NCI-H1105 (cell line): ENCODE measurements at places on chromosomes 7 and 10.
A peak's percentile ranks its signal among the peaks of the same experiment; 100 is the strongest.

GRCh38 chr10:76041551-76041950 lies 610.1 kb downstream of the LRMDA start:
- no peak for DNase-seq

DNA sequence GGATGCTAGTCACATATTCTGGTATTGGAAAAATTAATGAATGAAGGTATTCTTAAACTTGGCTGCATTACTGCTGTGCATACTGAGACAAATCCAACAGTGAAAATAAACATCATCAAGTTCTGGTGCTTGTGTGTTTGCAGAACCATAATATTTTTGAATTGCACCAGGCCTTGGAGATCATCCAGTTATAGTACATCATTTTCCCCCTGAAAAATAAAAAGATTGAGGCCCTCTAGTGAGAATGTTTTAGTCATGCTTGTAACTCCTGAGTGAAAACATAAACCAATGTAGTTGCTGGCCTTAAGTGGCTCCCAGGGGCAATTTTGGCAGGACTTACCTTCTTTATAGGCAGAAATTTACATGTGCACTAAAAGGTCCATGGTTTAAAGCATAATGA lies 218.8 kb upstream of the TMEM229A start:
- DNase-seq, result no peak

DNA sequence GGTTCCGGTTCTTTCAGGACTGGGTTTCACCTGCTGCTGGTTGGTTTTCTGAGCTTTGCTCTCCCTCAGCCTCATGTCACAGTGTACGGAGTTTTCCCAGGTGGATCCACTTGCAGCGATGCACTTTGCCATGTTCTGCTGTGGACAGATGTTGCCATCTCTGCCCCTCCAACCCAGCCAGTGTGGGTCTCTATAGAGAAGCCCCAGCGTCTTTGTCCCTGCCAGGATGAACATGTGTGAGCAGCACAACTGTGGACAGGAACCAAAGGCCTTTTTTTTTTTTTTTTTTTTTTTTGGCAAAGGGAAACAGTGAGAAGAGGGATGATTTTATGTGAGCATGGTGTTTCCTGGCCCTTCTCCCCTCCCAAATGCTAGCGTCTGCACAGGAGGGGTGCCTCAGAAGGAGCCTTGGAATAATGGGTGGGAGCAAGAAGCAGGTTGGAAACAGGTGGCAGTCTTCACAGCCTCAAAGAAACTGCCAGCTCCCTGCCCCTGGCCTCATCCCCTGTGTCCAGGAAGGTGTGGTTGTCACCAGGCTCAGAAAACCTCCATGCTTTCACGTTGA lies 106.5 kb downstream of the RPS24 start:
- no peak for DNase-seq

- no peak for DNase-seq
Measured at GRCh38 chr7:26583094-26583648, 281.2 kb downstream of the SKAP2 start.

GRCh38 chr7:140592964-140593671 lies 47.5 kb downstream of the DENND2A start:
- no peak for DNase-seq

DNA sequence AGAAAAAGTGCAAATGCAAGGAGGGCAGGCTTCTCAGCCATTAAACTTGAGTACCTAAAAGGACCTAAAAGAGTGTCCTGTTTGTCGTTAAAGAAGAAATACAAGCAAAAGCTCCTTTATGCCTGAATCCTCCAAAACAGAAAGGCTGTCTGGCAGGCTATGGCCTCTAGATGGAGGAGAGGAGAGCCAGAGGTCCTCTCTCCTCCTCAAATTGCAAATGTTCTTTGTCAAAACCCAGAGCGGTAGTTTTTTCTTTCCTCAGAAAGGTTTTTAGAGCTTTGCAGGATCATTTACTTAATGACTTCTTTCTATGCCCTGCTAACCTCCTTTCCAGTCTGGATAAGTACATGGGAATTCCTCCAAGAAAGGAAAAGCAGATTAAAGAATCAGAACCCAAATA lies 1.9 kb upstream of the SORCS1 start:
- DNase-seq, result no peak

GRCh38 chr10:124222318-124222987 lies 129.1 kb upstream of the CHST15 start:
- no peak for DNase-seq

- no peak for DNase-seq
Measured at GRCh38 chr10:77016278-77016815, 621.3 kb downstream of the KCNMA1 start.

DNA sequence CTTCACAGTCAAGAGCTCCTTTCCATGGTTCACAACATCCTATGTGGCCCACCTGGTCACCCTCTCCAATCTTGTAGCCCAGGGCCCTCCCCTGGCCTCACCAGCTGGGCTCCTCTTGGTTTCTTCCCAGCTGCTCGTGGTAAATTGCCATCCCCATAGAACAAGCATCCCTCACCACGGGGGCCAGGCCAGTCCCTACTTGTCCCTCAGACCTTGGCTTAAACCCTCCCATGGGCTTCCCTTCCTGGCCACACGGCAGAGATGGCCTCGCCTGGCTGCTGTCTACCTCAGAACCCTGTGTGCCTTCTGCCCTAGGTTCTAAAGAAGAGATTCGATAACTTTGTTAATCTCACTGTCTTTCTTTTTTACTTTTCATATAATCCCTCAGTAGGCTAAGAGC lies 153.3 kb upstream of the TCERG1L start:
- DNase-seq, result no peak

DNA sequence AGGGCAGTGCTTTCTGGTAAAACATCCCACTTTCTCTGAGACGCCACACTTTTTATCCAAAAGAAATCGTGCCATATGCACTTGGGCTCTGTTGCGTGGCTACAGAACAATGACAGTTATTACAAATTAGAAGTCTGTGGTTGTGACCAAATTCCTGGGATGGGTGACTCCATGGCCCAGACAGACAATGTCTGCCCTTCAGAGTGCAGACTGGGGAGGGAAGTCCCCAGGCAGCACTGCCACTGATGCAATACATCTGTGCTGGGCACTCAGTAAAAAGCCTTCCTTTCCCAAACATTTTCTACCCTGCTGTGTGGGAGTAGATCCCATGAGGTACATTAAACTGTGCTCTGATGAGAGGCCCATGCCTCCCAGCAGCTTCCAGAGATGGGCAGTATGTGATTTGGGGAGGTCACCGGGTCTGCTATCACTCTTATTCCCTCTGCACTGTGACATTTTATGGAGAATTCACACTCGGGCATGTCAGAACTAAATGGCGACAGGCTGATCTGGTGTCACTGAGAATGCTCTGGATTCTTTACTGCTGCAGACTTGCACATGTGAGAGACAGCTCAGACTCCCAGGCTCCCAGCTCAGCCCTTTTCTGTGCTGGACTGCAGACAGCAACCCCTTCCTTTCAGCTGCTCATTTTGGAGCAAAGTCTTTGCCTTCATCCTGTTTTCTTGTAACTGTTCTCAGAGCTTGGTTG lies 243.5 kb upstream of the ZNF32 start:
- no peak for DNase-seq

- no peak for DNase-seq
Measured at GRCh38 chr10:81498011-81498551, 376.9 kb upstream of the NRG3 start.

DNA sequence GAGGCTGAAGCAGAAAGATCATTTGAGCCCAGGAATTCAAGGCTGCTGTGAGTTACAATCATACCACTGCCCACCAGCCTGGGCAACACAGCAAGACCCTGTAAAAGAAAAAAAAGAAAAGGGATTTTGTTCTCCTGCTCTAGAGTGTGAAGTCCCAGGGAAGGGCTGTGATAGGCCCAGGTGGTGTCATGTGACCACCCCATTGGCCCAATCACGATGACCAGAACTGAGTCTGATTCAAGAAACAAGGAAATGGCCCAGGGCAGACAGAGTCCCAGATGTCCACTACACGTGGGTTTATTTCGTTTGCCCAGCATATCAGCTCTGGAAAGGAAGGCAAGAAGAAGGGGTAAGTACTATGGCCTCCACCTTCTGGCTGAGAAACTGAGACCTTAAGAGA lies 81.3 kb upstream of the CUX1 start:
- DNase-seq, result no peak

DNA sequence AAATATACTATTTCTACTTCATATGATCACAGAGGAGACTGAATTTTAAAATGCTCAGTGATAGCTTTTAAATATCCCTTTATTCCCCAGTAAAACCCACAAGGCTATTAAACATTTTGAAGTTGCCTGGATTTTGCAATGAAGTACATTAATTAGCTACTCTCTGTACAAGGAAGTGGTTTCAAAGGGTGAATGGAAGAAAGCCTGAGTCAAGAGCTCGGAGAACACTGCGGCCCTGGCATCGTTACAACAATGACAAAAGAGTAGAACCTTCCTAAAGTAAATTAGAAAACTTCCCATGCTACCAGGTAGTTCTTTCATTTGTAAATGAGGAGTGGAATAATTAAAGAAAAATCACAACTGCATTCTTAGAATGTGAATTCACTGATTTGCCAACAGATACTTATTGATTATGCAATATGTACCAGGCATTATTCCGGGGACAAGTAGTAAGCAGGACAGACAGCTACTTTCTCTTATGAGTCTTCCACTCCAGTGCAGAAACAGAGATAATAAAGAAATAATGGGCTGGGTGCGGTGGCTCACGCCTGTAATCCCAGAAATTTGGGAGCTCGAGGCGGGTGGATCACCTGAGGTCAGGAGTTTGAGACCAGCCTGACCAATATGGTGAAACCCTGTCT lies 63.0 kb downstream of the ZNF22 start:
- DNase-seq, result no peak

GRCh38 chr10:8306685-8307364 lies 252.3 kb downstream of the GATA3 start:
- no peak for DNase-seq

DNA sequence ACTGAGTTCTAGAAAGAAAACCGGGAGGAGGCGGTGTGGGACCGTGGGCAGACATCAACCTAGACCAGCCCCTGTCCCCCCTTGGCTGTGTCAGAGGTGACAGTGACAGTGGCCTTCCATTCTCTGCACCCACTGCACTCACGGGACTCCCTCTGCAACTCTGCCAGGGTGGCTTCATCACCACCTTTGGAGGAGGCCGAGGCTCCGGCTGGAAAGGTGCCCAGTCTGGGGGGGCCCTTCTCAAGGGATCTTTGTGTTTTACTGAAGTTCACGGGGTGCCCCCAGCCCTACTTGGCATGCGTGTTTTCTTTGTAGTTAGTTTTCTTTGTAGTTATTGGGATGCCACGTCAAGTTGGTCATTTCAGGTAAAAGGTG lies 417.6 kb downstream of the DNAJB6 start:
- DNase-seq, result no peak

DNA sequence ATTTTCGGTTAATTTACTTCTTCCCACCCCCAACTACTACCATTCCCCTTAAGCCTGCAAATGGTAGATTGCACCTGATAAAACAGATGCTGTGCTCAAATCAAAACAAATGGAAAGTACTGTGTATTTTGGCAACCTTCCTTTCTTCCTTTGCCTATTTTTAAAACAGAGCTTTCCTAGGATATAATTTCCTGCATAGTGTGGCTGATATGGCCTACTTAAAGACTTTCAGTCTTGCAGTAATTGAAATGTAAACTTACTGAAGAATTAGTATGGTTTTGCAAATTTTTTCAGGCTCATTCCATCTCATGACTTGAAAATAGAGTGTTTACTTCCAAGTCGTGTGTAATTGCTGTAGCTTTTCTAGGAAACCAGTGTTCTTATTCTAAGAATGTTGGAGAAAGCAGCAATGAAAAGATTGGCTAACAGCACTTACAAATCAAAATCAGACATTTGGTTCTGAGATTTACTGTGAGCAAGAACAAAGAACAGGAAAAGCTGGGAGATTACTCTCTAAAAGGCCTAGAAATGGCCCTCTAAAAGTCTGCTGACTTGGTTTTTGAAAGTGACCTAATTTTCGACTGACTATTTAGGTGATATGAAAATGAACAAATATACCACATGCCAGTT lies 52.0 kb downstream of the REEP3 start:
- no peak for DNase-seq

GRCh38 chr7:133853706-133854276 lies 273.3 kb upstream of the LRGUK start:
- DNase-seq, result peak; percentile 30

DNA sequence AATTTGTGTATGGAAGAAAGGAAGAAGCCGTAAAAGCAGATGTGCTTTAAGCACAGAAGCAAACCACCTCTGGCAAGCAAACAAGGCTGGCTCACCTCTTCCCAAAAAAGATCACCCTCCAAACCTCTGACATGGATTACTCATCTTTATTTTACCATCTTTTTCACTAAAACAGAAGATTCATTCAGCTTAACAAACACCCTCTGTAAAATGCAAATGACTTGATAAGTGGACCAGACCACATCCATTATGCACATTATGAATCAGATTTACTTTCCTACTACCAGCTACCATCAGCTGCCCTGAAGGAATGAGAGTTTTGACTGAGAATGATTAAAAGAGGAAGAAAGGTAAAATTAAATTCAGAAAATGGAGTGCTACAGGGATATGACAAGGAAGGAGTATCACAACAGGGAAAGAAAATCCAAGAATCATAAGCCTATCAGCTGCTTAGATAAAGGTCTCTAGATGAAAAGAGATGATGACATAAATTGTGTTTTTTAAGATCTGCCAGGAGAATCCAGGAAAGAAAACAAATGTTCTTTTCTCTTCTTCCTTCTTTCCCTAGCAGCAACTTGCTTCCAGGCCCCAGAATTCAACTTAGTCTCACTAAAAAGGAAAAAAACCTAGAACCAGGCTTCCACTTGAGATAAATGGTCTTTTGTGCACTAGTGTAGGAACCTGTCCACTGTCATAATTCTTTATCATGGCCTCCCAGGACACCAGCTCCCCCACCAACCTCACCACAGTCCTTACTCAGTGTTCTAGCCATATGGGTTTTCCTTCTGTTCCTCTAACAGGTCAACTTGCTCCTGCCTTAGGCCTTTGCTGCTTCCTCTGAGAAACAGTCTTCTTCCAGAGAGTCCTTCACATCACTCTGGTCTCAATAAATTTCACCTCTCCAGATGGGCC lies 47.4 kb downstream of the JAZF1 start:
- DNase-seq, result no peak

DNA sequence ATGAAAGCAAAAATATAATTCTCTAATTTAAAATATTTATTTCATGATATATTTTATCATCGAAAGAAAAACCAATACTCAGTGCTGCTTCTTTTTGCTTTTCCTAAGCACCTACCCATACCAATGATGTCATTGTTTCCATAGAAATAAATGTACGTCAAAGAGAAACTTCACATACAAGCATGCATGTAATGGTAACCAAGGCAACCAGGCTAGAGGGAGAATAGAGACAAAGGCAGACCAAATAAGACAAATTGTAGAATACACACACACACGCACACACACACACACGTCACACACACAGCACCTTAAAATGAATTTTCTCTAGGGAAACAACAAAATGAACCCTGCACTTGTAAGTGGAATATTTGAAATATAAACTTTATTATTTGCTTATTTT lies 75.5 kb downstream of the MACC1 start:
- peak; percentile 18 for DNase-seq
